CD8-positive, alpha-beta memory T cell (primary cell): ENCODE measurements at places on chromosomes 6 and 20. TPM values are rescaled to one million over a fixed set of nuclear protein-coding genes. Genes with fewer than 3 reads are reported as not detected.

Gene OTOR
- not detected for total RNA-seq

Gene NTSR1
- not detected for total RNA-seq

Gene RRAGD
- 7.3 TPM for total RNA-seq

Gene OXT
- 0.79 TPM for total RNA-seq

DNA sequence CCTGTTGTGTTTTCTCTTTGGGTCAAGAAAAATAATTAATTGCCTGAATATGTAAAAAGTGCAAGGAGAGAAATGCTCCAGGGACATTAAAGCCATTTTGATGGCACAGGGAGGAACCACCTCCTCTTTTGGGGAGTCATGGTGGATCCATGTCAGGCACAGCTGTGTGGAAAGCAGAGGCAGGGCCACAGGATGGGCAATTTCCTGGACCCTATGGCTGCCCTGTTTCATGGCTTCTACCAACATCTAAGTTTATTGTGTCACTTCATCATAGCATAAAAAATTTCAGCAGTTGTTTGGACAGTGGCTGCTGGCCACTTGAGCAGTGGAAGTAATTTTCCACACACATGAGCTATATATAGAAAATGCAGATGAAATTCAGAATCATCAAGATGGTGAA, 238.2 kb downstream of the SYNE1 start:
- no peaks in the 10 kb centered on the region for H3K4me1 ChIP-seq
- H3K36me3 ChIP-seq: no peaks in the 10 kb centered on the region
- no peak for DNase-seq

DNA sequence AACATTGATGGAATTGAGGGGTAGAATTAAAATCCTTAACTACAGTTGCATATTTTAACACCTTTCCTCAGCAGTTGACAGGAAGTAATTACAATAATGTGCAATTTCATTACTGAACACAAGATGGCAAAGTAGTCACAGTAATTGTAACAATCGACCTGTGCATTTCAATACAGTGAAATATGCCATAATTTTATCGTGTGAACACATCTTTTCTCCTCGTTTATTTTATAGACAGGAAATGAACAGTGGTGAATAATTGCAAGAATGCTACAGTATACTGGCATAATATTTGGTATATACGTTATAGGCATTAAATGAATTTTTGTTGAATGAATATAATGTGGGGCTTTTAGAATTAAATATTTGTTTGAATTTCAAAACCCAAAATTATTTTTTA, 25.0 kb downstream of the CYB5R4 start:
- no peaks in the 10 kb centered on the region for H3K4me1 ChIP-seq
- H3K4me3 ChIP-seq: no peak overlapping the region
- no peaks in the 10 kb centered on the region for H3K27me3 ChIP-seq
- H3K27ac ChIP-seq: no peak overlapping the region

GRCh38 chr20:22243067-22243466, 341.3 kb downstream of the FOXA2 start:
- H3K4me3 ChIP-seq: no peak overlapping the region
- H3K36me3 ChIP-seq: no peaks in the 10 kb centered on the region
- H3K27ac ChIP-seq: no peak overlapping the region

DNA sequence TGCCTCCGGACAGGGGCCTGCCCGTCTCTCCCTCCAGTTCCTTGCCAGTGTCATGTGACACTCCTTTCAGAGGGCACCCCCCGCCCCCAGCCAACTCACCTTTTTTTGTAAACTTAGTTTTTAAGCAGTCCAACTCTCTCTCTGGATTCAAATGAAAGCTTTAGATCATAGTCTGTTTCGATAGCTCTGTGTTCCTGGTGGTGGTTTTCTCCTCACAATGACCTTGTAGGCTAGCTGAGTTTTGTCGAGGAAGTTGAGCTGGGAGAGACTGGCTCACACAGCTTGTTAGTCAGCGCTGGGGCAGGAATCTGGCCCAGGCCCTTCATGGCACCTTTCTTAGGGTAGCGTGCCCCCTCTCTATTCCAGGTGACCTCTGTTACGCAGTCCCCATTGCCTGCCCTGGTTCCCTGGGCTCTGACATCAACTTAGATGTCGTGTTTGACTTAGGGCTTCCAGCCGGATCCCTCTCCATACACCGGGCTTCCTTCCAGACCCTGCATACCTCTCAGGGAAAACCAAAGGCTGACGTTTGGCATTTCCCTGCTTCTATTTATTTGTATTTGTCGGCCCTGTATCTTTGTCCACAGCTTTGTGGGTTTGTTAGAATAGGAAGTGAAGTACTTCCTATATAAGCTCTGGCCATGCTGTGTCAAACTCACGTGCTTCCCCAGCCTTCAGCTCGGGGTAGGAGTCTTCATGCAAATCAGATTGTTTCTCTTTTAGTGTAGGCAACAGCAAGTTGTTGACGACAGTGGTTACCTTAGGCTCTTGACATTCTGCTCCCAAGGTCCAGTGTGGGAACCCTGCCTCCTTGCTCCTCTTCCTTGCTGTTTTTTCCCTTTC, 12.7 kb downstream of the IGF2R start:
- H3K4me3 ChIP-seq: peak overlapping the region; percentile 9
- H3K4me1 ChIP-seq: peaks cover 89% of the 10 kb centered on the region
- no peaks in the 10 kb centered on the region for H3K36me3 ChIP-seq
- peak overlapping the region; percentile 40 for H3K27ac ChIP-seq

DNA sequence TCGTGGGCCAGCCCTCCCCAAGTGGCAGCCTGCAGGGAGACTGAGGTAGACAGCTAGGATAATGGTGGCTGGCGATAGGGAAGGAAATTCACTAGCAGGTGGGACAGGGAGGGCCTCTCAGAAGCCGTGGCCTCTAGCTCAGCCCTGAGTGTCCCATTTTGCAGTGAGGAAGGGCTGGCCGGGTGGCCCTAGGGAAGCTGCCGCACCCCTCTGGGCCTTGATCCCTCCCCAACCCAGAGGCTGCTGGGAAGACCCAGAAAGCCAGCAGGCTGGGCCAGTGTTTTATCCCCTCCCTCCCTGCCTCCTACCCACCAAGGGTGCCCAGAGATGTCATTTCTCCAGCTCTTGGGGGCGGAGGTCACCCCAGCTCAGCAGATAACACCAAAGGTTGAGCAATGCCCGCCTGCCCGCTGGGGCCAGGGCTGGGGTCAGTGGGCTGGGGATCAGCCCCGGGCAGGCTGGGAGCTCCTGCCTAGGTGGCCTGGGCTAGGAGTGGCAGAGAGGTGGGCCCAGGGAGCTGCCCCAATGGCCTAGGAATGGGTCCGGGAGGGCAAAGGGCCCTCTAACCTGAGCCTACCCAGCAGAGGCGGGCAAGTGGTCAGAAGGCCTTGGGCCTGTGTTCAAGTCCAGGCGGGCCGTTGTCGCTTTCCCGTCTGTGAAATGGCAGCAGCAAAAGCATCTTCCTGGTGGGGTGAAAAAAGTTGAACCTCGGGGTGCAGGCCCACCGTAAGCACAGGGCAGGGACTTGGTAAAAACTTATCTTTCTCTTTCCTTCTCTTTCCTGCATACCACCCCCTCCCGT, 1.6 kb upstream of the CEBPB start:
- no peaks in the 10 kb centered on the region for H3K27me3 ChIP-seq
- no peak for DNase-seq
- H3K4me1 ChIP-seq: peaks cover 16% of the 10 kb centered on the region
- no peak overlapping the region for H3K4me3 ChIP-seq

DNA sequence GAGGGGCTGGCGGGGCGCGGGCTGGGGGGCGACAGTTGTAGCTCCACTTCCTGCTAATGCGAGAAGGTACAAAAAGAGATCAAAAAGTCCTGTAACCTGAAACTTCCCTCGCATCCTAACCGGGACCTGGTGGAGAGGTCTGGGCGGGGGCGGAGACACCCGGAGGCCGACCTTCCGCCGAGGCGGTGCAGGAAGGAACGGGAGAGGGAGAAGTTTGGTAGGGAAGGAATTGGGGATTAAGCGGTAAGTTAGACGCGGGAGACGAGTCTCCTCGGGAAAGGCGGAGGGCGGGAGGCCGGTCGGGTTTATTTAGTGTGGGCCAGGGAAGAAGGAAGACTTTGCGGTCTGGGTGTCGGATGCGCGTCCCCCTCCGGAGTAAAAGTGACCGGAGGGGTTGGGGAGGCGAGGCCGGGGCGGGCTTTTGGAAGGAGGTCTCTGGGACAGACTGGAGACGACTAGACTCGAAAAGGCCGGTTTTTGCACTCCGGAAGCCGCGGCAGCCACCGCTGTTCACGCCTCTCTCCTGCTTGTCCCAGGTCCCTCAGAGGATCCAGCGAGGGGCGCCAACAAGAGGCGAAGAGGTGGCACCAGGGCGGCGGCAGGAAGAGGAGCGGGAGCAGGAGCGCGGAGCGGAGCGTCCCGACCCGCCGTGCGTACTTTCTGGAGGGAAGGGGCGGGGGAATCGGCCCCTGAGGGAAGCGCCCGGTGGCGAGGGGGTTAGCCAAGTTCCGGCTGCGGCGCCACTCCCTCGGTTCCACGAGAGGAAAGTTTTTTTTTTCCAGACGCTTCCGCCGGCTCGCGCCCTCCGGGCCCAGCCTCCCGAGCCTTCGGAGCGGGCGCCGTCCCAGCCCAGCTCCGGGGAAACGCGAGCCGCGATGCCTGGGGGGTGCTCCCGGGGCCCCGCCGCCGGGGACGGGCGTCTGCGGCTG, 734 bp downstream of the TPBG start:
- peak overlapping the region; percentile 41 for H3K4me3 ChIP-seq
- peaks cover 5% of the 10 kb centered on the region for H3K4me1 ChIP-seq
- H3K27me3 ChIP-seq: peaks cover 20% of the 10 kb centered on the region

DNA sequence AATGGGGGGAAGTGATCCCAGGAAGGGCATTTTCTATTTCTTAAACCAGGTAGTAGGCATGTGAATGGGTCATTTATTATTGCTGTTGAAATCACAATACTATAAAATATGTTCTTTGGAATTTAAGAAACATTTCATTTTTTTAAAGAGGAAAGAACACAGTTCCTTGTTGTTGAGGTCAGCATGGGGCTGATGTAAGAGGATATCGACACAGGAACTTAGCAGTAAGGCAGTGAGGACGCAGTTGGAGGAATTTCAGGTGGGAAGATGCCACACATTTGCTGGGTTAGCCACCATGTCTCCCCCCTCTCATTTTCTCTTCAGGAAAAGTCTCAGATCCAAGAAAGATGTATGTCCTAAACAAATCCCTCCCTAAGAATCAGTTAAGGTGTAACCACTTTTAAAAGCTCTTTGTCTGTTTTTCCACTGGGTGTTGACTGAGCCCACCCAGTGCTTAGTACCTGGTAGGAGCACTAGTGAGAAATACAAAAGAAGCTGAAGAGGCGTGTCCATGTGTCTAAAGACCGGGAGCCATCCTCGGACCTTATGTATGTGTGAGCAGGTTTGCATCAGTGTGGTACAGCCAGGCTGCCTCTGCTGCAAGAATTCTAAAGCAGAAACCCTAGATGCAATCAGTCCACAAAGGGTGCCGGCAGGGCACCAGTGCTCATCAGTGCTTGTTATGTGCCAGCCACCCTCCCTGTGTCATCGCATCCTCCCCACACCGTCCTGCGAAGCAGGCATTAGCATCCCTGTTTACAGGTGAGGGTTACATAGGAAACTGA, 98.9 kb downstream of the TCP11 start:
- no peaks in the 10 kb centered on the region for H3K4me1 ChIP-seq
- no peaks in the 10 kb centered on the region for H3K36me3 ChIP-seq
- H3K27ac ChIP-seq: no peak overlapping the region
- H3K4me3 ChIP-seq: no peak overlapping the region
- H3K27me3 ChIP-seq: no peaks in the 10 kb centered on the region
- no peak for DNase-seq

- H3K4me1 ChIP-seq: no peaks in the 10 kb centered on the region
- DNase-seq: no peak
- H3K36me3 ChIP-seq: no peaks in the 10 kb centered on the region
- H3K4me3 ChIP-seq: no peak overlapping the region
Measured at GRCh38 chr20:61765871-61766654, 299.6 kb downstream of the TAF4 start.

DNA sequence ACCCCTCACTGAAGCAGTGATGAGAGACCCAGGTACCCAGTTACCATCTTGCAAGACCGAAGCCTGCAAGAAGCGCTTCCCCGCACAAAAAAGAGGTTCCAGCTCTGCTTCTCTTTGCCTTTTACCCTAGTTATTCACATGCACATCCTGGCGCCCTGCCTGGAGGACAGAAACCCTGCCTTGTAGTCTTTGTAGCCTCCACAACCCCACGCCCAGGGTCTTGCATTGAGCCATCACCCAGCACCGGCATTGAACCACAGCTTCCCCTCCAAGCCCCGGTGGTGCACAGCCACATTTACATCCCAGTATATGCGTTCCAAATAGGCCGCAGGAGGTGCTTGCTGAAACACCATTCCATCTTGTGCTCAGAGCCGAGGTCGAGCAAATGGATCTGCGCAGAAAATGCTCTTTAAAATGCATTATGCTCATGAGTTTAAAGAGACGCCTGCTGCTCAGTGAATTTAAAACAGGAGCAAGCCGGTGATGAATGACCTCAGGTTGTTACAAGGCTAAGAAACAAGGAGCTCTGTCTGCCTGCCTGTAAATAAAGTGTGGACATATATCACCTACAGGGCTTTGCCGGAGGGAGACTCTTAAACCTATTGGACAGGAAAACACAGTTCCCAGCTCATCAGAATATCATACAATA, 61.7 kb downstream of the GNAS-AS1 start:
- DNase-seq: no peak
- H3K4me1 ChIP-seq: no peaks in the 10 kb centered on the region
- peaks cover 4% of the 10 kb centered on the region for H3K27me3 ChIP-seq

GRCh38 chr20:13436530-13436929, 202.2 kb downstream of the TASP1 start:
- no peaks in the 10 kb centered on the region for H3K4me1 ChIP-seq
- no peak overlapping the region for H3K4me3 ChIP-seq
- no peaks in the 10 kb centered on the region for H3K27me3 ChIP-seq
- H3K27ac ChIP-seq: no peak overlapping the region
- DNase-seq: no peak

DNA sequence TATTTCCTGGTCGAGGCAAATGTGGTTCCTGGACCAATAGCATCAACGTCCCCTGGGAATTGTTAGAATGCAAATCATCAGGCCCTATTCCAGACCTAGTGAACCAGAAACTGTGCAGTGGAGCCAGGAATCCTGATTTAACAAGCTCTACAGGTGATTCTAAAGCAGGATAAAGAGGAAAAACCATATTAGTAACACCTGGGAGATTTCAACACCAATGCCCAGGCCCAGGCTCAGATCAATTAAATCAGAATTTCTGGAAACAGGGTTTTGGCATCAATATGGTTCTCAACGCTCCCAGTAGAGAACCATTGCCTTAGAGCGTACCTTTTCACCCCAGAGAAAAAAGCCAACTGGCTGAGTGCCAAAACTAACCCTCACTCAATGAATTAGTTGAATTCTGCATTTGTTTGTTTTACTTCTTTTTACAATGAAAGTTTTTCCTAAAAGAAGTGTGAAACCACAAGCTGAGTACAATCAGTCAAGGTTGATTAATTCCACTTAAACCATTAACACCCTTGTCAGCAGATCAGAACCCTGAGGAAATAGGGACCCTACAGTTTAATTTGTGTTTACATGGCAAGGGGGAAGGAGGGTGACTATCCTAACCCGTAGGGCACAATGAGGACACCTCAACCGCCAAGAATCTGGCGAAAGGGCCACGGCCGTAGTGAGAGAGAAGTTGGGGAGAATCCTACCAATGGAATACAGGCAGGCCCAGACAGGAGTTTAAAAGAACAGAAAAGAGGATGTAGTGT, 34.9 kb upstream of the LOC128125822 start:
- H3K27ac ChIP-seq: no peak overlapping the region
- no peak overlapping the region for H3K4me3 ChIP-seq

- no peak for DNase-seq
- H3K27me3 ChIP-seq: no peaks in the 10 kb centered on the region
- no peak overlapping the region for H3K4me3 ChIP-seq
- H3K4me1 ChIP-seq: no peaks in the 10 kb centered on the region
Measured at GRCh38 chr6:29447670-29448069, 8.6 kb downstream of the OR10C1 start.

GRCh38 chr20:33061658-33062028, 7.9 kb downstream of the BPIFB3 start:
- DNase-seq: no peak
- no peaks in the 10 kb centered on the region for H3K36me3 ChIP-seq
- no peak overlapping the region for H3K27ac ChIP-seq
- no peaks in the 10 kb centered on the region for H3K27me3 ChIP-seq
- no peak overlapping the region for H3K4me3 ChIP-seq
